ENCODE measurements at places on chromosomes 4 and X.

DNA sequence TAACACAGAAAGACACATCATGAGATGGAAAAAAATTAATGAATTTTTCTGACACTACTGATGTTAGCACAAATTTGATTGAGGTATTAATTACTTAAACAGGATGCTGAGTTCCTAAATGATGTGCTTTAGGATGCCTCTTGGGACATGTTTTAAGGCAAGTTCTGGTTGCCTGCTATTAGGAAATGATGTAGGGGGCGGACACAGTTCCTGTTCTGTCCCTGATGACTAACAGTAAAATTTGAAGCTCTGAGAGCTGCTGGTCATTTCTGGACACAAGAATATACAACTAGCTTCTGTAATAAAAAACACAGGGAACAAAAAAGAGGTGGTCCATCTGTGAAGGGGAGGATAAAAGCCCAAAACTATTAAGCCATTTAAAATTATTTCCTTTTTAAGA, 163.2 kb upstream of the ETNPPL start:
- peak; percentile 64 for DNase-seq

- no peak for DNase-seq
Measured at GRCh38 chr4:147547314-147548056, 66.6 kb downstream of the EDNRA start.

DNA sequence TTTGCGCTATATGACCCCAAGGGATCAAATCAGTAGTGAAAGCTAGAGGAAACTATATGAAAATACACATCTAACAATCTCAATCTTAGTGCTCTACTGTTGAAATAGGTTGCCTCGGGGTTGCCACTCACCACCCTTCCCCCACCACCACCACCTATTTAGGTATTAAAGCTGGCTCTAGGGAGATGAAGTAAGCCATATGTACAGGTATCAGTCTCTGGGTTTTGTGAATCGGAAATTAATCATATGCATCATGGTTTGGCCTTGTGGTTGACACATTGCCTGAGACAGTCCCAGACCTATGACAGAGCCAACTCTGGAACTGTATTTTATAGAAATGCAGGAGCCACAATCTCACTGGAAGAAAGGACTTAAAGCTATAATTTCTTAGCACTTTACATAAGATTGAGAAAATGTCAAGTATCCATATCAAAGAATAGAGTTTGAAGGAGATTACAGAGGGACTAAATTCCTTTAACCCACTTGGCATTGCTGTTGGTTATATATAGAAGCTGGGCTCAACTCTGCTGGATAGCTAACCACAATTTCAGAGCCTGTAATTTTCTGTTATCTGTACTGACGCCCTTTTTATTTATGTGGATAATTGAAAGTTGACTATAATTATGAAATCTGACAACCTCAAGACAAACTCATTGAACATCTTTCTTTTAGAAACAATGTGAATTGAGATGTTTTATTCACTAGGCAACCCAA, 26.7 kb upstream of the BMP2K start:
- no peak for DNase-seq

- DNase-seq = peak; percentile 67
Measured at GRCh38 chrX:53511322-53511721, 77.2 kb upstream of the HSD17B10 start.

DNA sequence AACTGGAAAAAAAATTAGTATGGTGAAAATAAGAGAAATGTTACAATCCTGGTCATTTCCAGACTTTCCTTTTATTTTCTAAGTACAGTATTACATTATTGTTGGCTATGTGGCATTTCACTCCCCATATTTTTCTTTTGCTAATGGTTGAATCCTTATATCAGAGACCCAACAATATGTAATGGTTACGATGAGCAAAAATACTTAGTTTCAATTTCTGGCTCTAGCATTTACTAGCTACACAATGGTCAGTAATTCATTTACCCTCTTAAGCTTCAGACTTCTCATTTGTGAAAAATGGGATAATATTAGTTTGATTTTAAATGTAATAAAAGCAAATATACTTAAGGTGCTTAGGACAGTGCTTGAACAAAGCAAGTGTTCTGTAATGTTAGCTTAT, 942.9 kb upstream of the PABPC4L start:
- DNase-seq = no peak

DNA sequence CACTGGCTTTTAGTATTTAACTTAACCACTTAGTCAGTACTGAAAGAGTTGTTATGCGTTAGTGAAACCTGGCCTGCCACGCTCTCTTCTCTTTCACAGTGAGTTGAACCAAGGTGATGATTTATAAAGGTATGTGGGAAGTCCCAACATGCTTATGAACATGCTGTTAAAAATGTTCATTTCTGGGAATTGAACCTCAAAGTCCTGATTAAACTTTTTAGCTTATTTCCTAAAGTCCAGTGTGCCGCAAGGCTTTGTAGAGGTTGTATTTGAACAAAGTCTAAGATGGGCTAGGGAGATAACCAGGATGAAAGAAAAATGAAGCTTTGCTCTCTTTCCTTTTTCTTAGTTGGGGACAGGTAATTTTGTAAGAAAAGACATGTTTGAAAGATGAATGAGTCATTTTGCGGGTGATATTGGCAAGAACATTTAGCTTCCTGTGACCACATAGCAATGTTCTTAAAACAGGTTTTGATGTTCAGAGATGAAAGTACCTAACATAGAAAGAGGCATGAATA, 270.3 kb downstream of the DTHD1 start:
- DNase-seq = no peak

GRCh38 chrX:113001836-113002235, 161.2 kb upstream of the AMOT start:
- DNase-seq = no peak

DNA sequence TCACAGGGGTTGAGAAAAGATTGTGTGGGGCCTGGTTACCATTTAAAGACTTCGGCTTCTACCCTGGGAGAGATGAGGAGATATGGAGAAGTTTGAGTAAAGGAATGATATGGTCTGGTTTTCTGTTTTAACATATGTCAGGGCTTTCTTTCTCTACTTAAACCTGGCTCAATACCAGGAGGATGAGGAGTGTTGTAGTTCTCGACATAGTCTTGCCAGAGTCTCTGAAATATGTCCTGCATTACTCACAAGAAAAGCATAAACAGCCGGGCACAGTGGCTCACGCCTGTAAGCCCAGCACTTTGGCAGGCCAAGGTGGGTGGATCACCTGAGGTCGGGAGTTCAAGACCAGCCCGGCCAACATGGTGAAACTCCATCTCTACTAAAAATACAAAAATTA, 16.4 kb upstream of the ACE2 start:
- DNase-seq = no peak

- DNase-seq = no peak
Measured at GRCh38 chrX:147217334-147217733, 402.8 kb upstream of the CXorf51A start.

DNA sequence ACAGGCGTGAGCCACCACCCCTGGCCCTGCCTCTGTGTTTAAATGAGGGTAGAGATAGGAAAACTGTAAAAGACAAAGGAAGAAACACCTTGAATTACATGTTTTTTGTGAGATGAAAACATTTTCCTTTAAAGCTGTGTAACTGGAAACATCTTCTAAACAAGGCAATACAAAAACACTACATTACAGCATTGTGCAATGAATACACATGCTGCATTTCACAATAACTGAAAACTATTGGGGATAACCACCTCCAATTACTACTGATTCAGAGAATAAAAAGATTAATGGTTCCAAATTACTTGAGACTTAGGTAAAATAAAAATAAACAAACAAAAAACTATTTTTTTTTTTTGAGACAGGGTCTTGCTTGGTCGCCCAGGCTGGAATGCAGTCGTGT, 7.6 kb upstream of the OGT start:
- peak; percentile 17 for DNase-seq

GRCh38 chrX:22788221-22788620, 211.5 kb upstream of the DDX53 start:
- DNase-seq = no peak

GRCh38 chr4:25863347-25863784, 578 bp upstream of the SEL1L3 start:
- DNase-seq = no peak

DNA sequence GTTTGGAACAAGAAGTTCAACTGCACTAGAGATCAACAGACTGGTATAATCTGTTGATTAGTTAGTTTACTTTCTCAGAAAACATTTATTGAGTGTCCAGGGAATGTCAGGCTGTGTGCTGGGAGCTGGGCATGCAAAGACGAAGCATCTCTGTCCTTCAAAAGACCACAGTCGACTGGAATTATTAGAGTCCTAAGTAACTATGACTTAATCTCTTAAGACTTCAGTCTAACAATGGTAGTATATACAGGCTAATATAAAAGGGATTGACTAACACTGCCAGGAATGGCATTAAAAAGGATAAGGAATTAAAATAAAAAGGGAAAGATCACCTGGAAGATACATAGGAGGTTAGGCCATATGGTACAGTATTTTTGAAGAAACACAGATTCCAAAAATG, 128.7 kb downstream of the WDFY3 start:
- no peak for DNase-seq

Data from suppressor macrophage treated with lipopolysaccharide for 1 hour (primary cell).